ENCODE measurements at places on chromosomes 16 and 17.

DNA sequence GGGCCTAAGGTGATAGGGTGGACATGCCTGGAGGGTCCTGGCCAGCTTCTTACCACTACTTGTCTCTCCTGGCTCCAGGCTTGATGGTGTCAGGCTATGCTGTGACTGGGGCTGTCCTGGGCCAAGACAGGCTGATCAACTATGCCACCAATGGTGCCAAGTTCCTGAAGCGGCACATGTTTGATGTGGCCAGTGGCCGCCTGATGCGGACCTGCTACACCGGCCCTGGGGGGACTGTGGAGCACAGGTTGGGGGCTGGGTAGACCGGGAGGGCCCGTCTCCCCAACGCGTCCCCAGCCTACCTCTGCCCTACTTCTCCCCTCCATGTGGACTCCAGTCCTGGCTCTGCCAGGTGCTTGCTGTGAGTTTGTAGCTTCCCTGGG, 4.5 kb downstream of the SPATA20 start:
- no peak for DNase-seq

DNA sequence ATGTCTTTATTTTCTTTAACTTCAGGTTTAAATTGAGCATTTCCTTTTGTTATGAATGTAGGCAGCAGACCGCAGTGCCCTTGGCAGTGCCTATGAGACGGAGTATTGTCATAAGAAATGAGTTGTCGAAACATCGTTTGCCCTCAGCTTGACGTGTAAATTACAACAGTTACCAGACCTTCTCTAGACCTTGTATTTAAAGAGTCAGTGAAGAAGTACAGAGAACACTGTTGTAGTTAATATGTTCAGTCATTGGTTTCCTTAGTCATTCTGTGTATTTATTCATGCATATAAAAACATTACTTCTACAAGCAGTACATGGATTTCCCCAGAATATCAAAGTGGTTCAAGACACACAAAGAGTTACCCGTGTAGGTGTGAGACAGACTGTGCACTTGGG, 19.0 kb downstream of the IRF8 start:
- no peak for DNase-seq

DNA sequence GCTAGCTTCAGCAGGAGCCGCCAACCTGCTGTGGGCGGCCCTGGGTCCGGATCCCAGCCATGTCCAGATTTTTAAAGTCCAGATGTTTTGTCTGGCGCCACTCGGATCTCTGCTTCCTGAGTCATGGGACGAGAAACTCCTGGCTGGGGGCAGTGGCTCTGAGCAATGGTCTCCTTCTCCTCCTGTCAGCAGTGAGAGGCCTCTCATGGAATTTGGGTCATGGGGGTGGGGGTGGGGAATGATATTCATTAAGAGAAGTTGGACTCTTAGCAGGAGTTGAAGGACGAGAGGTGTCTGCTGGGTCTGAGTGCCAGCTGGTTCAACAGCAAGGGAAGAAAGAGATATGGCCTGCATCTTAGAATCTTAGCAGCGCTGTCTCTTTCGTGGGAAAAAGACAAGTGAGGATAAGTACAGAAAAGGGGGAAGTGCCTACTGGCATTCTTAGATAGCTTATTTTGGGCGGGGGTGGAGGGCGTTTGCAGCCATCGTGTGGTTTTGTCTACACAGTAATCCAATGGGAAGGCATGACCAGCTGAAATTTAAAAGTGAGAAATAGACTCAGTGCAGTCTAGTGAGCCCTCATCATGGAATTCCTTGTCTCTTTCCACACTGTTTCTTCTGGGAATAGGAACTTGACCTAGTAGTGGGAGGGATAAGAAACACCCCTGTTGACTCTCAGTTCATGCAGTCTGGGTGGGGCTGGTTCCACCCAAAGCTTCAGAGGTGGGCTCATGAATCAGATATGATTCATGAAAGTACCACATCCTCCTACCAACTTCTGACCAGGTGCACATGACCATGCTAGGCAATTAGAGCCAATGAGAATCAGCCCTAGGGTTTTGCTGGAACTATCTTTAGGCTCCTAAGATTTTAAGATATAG, 80.5 kb downstream of the MYH13 start:
- DNase-seq: no peak

DNA sequence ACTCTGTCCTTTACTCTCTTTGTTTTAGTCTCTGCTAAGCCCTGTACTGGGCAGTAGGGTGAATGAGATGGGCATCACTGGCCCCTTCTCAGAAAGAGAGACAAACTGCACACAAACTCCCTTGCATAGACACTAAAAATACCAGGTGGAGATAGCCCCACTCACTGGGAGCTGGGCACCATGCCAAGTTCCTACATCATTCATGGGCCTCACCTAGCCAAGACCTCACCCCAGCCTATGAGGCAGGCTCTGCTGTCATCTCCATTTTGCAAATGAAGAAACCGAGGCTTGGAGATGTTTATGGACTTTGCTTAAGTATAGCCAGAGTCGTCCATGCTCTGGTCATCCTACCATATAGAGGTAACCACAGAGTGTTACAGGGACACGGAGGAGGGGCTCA, 499.8 kb upstream of the CDH11 start:
- no peak for DNase-seq

DNA sequence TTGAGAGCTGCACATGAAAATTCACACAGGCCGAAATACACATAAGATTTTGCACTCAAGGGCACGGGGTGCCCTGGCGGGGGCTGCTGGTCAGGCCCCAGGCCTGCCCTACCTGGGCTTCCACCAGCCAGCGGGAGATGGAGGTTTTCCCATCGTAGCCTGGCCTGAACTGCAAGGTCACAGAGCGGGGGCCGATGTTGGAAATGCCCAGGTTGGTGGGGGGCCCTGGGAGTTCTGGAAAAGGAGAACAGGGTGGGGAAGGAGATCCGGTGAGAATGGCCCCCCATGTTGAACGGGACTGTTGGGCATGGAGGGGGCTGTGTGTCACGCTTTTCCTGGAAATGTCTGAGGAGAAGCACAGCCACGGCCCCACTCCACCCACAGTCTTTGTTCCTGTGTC, 87.3 kb upstream of the CDC42EP4 start:
- no peak for DNase-seq

DNA sequence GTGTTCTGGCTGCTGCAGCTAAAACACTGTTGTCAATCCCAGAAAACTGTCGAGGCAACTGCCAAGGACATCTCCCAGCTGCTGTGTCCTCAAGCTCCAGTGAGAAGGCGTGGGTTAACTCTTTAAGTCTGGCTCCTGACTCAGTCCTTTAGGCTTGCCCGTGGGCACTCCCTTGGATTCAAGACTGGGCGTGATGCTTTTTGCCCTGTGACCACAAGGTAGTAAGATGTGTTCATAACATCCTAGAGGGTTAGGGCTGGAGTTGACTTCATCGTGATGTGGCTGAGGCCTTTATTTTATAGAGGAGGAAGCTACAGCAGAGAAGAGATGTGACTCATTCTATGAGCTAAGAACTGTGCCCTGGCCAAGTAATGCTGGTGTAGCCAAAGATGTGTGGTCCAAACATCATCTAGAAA, 50.9 kb upstream of the TEKT3 start:
- no peak for DNase-seq

DNA sequence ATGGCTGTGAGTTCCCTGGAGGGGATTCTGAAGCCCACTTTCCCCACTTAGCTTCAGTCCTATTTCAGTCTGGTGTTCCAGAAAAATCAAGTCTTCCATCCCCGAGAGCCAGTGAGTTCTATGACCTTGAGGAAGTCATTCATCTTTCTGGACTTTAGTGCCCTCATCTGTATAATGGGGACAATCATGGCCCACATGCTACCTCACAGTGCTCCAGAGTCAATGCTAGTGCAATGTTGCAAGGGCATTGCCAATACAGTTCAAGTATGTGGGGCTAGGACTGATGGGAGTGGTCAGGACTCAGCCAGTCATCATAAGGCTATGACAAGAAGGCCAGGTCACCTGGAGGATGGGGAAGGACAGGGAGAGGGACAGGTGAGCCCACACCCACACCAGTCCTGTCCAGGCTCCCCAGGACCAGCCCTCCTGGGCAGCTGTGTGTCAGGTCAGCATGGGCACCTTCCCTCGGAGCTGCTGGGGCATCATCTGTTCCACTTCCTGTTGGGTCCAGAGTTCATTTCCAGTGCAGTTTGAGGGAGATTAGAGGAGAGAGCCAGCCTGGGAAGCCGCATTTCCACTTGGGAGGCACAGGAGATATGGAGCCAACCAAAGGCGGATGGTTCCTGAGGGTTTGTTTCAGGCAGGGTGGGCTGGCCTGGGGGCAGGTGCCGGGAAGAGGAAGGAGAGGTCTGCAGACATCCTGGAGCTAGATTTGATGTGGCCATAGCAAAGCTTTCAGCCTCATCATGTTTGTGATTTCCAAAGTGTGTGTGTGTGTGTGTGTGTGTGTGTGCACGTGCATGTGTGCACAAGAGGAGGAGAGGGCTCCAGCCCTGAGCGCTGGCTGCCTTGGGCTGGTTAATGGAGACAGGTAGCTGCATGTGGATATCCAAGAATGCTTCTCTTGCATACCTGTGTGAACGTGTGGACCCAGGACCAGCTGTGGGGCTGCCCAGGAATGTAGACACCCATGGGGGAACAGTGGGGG, 3.9 kb upstream of the WNT9B start:
- no peak for DNase-seq

DNA sequence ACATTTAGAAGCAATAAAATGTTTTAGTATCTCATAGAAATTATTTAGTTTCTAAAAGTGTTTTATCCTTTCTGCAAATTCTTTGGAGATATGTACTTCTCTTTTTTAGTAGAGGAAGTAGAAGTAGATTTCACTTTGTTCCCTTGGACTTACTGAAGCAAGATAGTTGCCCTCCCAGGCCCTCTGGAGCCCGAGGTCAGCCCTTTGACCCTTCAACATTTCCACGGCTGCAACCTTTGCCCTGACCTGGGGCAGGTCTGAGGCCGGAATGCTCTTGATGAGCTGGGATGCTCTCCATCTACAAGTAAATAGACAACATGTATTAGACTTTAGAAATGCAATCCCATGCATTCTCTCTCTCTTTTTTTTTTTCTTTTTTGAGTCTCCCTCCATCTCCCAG, 167.5 kb downstream of the CDK5R1 start:
- DNase-seq: no peak

DNA sequence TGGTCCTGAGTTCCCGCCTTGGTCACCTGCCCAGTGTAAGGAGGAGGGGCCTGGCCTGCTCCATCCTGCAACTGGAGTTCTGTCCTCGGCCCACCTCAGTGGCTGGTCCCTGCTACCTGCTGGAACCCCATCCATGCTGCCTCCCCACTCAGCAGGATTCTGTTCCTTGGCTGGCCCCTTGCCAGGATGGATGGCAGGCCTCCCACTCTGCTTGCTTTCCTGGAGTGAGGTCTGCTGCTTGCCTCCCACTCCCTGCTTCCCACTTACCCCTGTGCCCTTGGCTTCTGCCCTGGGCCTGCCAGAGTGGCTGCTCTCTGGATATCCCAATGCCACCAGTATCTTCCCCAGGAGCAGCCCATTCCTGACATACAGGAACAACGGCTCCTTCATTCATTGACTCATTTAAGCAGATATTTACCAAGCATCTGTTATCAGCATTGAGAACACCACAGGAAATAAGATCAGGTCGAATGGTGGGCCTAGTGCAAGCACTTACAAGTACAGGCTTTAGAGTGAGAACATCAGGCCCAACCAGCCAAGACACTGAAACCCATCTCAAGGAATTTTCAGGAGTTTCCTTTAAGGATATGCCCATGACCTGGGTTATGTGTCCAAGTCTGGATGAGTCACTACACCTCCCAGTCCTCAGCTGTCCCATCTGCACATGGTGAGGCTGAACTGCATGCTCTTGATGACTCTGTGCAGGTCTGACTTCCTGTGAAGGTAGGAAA, 17.0 kb upstream of the RPRML start:
- no peak for DNase-seq

DNA sequence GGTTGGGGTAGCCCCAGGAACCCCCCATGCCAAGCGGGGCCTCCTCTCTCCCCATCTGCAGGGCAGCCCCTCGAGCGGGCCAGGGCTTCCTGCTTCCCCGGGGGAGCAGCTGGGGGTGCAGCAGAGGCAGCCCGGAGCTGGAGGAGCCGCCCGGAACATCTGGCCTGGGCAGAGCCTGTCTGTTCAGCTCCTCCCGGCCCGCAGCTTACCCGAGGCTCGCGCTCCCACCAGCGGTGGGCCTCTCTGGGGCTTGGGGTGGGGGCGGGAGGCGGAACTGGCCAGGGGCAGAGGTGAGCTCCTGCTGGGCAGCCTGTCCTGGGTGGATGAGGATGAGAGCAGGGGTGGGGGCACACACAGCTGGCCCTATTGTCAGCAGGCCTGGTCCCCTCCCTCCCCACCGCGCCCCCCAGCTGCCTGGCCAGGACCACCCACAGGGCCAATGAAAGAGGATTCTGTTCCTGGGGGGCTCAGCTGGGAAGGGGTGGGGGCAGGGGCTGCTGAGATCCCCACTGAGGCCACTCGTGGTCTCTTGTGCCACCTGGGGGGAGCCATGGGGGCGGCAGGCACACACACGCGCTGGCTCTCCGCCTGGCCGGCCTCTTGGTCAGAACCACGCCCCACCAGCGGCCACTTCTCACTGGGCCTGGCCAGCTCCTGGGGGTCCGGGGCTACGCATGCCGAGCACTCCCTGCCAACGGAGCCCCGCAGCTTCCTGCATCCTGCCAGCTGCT, 34.7 kb downstream of the BAHCC1 start:
- DNase-seq: peak; percentile 81

- no peak for DNase-seq
Measured at GRCh38 chr16:80330803-80331202, 210.0 kb upstream of the DYNLRB2 start.

DNA sequence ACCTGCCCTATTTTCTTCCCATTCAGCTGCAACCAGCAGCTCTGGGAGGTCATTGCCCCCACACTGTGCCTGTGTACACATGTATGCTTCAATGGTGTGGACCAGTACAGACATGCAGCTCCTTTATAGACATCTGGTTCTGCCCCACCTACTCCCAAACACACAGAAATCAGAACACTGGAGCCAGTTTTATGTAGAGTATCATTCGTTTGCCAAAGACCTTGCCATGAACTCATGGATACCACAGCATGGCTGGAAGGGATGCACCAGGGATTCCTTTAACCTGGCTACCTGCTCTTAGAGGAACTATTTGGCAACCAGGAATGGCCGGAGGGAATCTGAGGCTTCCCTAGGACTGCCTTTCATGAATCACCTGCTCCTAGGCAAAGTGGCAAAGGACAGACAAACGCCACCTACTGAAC, 60.4 kb downstream of the ZFHX3 start:
- DNase-seq: no peak

GRCh38 chr16:13961099-13961811, 41.3 kb downstream of the ERCC4 start:
- DNase-seq: peak; percentile 49

- DNase-seq: no peak
Measured at GRCh38 chr16:56950881-56951771, 10.6 kb upstream of the CETP start.
